ENCODE measurements at places on chromosomes 4 and X. TPM values are rescaled to one million over a fixed set of nuclear protein-coding genes. Genes with fewer than 3 reads are reported as not detected.

Gene AWAT2
- not detected for total RNA-seq

Gene RHOXF1
- not detected for total RNA-seq

Gene COX7B2
- not detected for total RNA-seq

Gene CHST7
- 3.6 TPM for total RNA-seq

Gene ZIC3
- total RNA-seq, result not detected

Gene ITIH6
- total RNA-seq, result not detected

Gene FAM53A
- total RNA-seq, result 24.1 TPM

Gene F8A3
- not detected for total RNA-seq

Gene PRDM5
- total RNA-seq, result 5.3 TPM

Gene SPANXD
- total RNA-seq, result not detected

Gene SLC6A8
- total RNA-seq, result 14.5 TPM

Gene EMD
- total RNA-seq, result 49.8 TPM

Gene TCEAL3
- total RNA-seq, result not detected

Gene IBSP
- total RNA-seq, result not detected

Gene FHIP1A
- total RNA-seq, result 4.6 TPM

Gene SRPX
- not detected for total RNA-seq

Gene AADAT
- total RNA-seq, result 3.8 TPM

Gene PSAPL1
- total RNA-seq, result not detected

Gene NCAPG
- total RNA-seq, result 74.7 TPM

Gene DLG3
- 28.0 TPM for total RNA-seq

Gene TEX13B
- total RNA-seq, result not detected

Gene SUPT20HL1
- not detected for total RNA-seq

Gene UNC5C
- not detected for total RNA-seq

Gene SPANXB1
- total RNA-seq, result not detected

Gene GPM6B
- 145 TPM for total RNA-seq

Gene CCDC160
- total RNA-seq, result 19.8 TPM

Gene FGA
- not detected for total RNA-seq

Gene ANXA3
- not detected for total RNA-seq

Gene SRPK3
- 0.06 TPM for total RNA-seq

Gene BMPR1B
- not detected for total RNA-seq

Gene FAM9C
- total RNA-seq, result not detected

Gene TXK
- total RNA-seq, result not detected

Gene ZNF630
- not detected for total RNA-seq

Gene ARSH
- not detected for total RNA-seq

Gene LRP2BP
- total RNA-seq, result not detected

Gene FAM241A
- 0.12 TPM for total RNA-seq

Gene AMBN
- total RNA-seq, result not detected

Gene NEUROG2
- total RNA-seq, result not detected

Gene DCLK2
- 0.06 TPM for total RNA-seq

Gene MAGEA8
- total RNA-seq, result not detected

Gene TAPT1
- 9.1 TPM for total RNA-seq

Gene STIM2
- total RNA-seq, result 35.5 TPM

Gene ARFIP1
- 36.3 TPM for total RNA-seq

Gene GEMIN8
- 6.7 TPM for total RNA-seq

Gene SLC49A3
- total RNA-seq, result not detected

Gene YY2
- not detected for total RNA-seq

Data from G401 (cell line).